Sigmoid colon (tissue), 7 donors: ENCODE measurements at places on chromosomes 11 and 22. TPM values are rescaled to one million over a fixed set of nuclear protein-coding genes. Genes with fewer than 3 reads are reported as not detected.

SEC14L2 gene
- polyA plus RNA-seq, result 2.4 TPM

- DNase-seq, result no peak
Observed at GRCh38 chr22:17780116-17780740, 6.0 kb upstream of the BID start.

IL18BP gene
- polyA plus RNA-seq, result 6.0 TPM

GRCh38 chr11:67120881-67121710 is 2.0 kb downstream of the KDM2A start:
- DNase-seq, result peak; percentile 70

- peak; percentile 42 for DNase-seq
Observed at GRCh38 chr11:44548032-44548695, 17.3 kb upstream of the CD82 start.

- no peak for DNase-seq
Observed at GRCh38 chr11:83520849-83521248, 234.7 kb upstream of the CCDC90B start.

GRCh38 chr11:79139900-79140299 is 300.9 kb downstream of the TENM4 start:
- DNase-seq, result no peak

GRCh38 chr22:31083377-31083768 is 2.3 kb downstream of the SMTN start:
- no peak for DNase-seq

- DNase-seq, result no peak
Observed at GRCh38 chr11:1067812-1068496, 6.7 kb upstream of the MUC2 start.

GRCh38 chr11:13276454-13276831 is 1.1 kb upstream of the BMAL1 start:
- DNase-seq, result no peak

OR52I1 gene
- not detected for polyA plus RNA-seq

GRCh38 chr22:32920734-32921133 is 119.2 kb downstream of the TIMP3 start:
- no peak for DNase-seq

CNTF gene
- polyA plus RNA-seq, result 0.87 TPM

GRCh38 chr11:46003572-46003971 is 81.1 kb downstream of the LARGE2 start:
- DNase-seq, result no peak

GRCh38 chr11:69667619-69668604 is 7.2 kb downstream of the LTO1 start:
- peak; percentile 40 for DNase-seq

- no peak for DNase-seq
Observed at GRCh38 chr11:32224580-32224979, 133.7 kb downstream of the RCN1 start.

DNA sequence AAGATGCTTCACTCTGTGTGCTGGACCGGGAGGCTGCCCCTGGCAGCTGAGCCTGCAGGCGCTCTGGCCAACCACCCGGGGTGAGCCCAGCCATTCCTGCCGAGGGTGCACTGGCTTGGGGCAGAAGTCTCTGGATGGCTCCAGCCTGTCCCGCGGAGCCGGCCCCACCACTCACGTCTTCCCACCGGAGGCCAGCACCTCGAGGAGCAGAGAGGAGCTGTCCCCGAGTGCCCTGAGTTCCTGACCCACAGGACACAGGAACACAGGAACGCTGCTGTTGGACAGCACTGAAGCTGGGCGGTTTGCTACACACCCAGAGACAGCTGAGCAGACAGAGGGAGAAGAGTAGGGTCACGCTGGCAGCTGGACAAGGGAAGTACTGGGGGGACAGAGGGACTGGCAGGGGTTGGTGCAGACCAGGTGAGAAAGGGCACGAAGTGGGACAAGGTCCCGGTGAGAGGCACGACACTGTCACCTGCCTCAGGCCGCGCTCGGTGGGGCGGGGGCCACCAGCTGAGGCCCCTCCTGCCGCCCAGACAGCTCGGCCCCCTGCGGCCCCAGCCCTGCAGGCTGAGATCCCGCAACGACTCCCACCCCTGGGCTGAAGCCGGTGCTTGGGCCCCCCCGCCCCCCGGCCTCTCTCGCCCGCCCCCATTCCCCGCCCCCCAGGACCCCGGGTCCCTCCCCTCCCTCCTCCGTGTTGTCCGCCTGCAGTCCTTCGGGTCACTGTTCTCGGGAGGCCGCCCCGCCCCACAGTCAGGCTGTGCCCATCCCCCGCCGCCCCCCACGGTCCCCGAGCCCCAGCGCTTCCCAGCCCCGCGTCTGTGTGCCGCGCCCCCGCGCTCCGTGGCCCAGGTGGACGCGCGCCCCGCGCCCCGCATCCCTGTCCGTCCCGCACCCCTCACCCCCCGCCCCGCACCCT is 624 bp upstream of the B4GALNT4 start:
- DNase-seq, result no peak

GRCh38 chr11:65918211-65919140 is at the start of gene C11orf68:
Gene C11orf68, minus strand, starts transcription at chr11:65919062. Its CDS starts 31 bp downstream, at chr11:65919031.
- peak; percentile 80 for DNase-seq

- no peak for DNase-seq
Observed at GRCh38 chr11:133325711-133326110, 206.6 kb downstream of the OPCML start.

NOX4 gene
- polyA plus RNA-seq, result 0.22 TPM
